HTR-8/SVneo (cell line): ENCODE measurements at places on chromosomes 3 and 15.

GRCh38 chr3:20060974-20061685, 20.9 kb downstream of the KAT2B start:
- no peak for DNase-seq

GRCh38 chr3:94525043-94525442, 462.2 kb downstream of the NSUN3 start:
- no peak for DNase-seq

- DNase-seq: no peak
These were observed 72.2 kb downstream of the SLC7A14 start for GRCh38 chr3:170513642-170514041.

DNA sequence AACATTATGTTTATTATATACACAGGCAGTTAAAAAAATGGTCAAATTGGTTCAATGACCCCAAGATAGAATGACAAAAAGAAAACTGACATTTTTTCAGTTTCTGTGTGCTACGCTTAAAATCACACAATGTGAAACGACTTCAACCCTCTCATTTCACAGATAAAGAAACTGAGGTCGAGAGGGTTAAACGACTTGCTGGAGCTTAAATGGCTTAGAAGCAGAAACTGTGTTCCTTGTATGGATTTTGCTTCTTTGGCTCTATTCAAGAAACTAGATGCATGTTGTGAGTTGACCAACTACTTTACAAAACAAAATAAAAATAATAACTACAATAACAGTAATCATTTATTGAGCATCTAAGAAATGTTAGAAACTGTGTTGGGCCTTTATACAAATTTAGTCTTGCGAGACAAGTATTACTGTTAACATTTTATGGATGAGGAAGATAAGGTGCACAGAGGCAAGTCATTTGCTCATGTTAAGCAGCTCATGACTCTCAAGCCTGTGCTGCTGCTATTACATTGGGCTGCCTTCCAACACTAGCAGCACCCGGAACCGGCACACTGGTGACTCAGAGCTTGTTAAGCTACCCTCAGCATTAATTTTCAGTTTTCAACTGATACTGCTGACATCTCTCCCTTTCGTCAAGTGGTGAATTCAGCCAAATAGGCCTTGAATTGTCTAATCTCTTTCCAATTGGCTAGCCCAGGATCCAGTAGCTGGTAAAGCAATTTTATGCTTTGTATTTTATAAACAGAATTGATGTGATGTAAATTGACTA, 487.6 kb downstream of the NAALADL2 start:
- DNase-seq: peak; percentile 59

- peak; percentile 8 for DNase-seq
These were observed 199.6 kb downstream of the FMN1 start for GRCh38 chr15:32994810-32995424.

- DNase-seq: peak; percentile 84
These were observed 61.2 kb downstream of the TSC22D2 start for GRCh38 chr3:150469031-150469930.

GRCh38 chr3:9780458-9780812, 10.7 kb upstream of the CAMK1 start:
- DNase-seq: no peak

DNA sequence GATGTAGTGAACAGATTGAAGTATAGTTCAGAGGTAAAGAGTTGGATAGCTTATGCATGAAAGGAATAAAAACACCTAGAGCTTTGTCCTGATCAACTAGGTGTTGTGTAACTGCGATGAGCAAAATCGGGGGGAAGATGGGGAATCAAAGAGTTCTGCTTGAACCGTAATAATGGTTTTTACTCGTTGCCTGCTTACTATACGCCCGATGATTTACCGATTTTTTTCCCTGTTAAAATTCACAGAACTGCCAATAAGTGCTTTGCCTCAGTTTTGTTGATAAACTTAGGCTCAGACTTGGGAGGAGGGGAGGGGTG, 783 bp upstream of the DNAJB11 start:
- DNase-seq: no peak

DNA sequence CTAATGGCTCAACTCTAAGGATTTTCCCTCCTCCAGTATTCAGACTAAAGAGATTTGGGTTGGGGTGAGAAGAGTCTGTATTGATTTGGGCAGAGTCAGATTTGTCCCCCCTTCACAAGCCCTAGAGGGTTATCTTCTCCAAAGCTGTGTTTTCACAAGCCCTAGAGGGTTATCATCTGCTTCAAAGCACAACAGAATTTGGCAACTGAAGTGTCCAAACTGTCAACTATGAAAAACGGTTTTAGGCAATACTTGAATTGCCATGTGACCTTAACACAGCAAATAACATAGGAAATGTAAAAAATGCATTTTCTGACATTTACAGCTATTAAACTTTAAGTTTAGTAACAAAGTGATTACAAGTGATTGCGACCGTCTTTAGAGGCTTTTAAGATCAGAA, 119.9 kb downstream of the IMPG2 start:
- no peak for DNase-seq

GRCh38 chr3:42544492-42545283, 37.1 kb downstream of the SEC22C start:
- no peak for DNase-seq

DNA sequence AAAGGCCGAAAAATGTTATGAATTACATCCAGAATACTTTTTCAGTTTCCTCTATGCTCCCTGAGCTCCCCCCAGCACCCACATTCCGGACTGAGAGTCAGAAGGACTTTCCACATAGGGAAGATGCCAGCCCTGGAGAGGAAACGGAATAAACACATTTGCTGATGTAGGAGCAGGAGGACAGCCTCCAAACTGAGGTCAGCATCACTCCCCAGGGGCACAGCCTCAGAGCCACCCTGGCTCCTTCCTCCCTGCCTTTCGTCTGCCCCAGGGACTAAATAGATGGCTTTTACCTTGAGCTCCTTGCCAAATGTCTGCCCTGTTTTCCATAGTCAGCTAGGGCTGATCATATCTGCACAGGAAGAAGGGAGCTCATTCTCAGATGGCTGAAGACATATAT, 22.6 kb upstream of the SLCO2A1 start:
- no peak for DNase-seq

- no peak for DNase-seq
These were observed 702.3 kb downstream of the SI start for GRCh38 chr3:164375995-164376394.
